ENCODE measurements at places on chromosomes 3 and 15.

DNA sequence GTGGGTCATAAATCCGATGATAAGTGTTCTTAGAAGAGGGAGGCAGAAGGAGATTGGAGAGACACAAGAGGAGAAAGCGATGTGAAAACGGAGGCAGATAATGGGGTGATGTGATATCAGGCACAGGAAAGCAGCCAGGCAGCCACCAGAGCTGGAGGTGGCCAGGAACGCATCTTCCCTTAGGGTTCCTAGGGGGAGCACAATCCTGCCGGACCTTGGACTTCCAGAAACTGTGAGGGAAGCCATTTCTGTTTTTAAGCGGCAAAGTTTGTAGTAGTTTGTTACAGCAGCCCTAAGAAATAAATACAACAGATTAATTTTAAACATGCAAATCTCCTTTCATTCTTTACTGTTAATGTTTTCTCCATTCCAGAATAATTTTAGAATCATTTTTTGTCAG is 259.9 kb upstream of the TMC3 start:
- no peak for DNase-seq

DNA sequence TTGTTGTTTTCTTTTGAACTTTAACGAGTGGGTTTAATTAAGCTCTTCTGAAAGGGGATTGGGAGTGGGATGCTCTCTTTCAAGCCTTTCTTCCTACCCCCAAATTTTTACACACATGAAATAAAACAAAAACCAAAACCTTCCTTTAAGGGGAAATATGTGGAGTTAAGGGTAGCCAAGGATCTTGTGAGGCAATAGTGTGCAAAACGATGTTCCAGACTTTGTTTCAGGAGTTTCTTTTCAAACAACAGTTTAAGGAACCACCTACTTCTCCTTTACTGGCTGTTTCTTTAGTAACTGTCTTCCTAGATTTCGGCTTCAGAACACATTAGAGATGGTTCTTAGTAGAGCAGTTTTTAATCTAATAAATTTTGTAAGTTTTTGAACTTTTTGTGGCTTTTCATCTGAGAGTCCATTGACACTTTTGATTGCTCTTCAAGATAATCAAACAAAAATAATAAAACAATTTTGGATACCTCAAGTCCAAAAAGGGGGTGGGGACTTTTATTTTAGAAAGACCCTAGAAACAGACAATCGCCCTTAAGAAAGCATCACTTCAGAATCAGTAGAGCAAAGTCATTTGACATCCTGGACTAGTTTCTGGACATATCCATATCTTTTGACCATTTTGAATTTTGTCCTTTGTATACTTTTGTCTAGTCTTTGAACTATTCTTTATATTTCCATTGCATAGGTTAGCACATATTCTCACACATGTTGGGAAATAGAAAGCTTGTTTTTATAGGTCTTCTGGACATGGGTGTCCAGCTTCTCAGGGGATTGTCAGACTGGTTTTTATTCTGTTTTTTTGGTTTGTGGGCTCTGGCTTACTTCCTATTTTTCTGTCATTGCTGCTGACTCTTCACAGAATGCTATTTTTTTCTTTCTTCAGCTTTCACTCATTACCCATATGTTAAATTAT is 6.0 kb downstream of the DIPK2A start:
- DNase-seq: peak; percentile 45

DNA sequence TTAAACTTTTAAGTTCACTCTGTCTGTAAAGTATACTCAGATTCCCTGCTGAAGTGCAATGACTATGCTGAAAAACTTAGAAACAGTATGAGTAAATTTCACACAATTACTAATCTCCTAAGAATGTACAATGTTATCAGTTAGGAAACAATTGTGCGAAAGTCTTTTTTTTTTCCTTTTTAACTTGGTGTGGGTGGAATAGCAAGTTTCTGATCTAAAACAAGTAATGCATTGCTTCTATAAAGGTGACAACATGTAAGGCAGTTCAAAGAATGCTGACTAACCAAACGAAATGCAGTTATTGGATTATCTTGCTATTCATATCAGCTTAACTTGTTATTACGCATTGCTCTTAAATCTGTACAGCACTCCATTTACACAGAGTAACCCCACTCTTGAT is 19.3 kb upstream of the SLC12A8 start:
- DNase-seq: no peak

DNA sequence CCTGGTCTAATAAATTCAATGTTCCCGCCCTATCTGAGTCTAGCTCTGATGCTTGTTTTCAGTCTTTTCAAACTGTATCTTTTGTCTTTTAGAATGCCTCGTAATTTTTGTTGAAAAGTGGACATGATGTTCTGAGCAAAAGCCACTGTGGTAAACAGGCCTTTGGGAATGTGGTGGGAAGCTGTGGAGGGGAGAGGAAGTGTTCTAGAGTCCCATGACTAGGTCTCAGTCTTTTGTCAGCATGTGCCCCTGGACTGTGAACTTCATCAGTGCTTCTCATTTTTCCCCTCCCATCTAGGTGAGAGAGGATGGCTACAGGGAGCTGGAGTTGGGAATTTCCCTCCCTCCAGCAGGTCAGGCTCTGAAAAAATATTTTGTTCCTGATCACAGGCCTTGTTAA is 33.7 kb downstream of the SUSD5 start:
- DNase-seq: no peak

GRCh38 chr15:41878355-41878699 is 15.5 kb downstream of the SPTBN5 start:
- no peak for DNase-seq

DNA sequence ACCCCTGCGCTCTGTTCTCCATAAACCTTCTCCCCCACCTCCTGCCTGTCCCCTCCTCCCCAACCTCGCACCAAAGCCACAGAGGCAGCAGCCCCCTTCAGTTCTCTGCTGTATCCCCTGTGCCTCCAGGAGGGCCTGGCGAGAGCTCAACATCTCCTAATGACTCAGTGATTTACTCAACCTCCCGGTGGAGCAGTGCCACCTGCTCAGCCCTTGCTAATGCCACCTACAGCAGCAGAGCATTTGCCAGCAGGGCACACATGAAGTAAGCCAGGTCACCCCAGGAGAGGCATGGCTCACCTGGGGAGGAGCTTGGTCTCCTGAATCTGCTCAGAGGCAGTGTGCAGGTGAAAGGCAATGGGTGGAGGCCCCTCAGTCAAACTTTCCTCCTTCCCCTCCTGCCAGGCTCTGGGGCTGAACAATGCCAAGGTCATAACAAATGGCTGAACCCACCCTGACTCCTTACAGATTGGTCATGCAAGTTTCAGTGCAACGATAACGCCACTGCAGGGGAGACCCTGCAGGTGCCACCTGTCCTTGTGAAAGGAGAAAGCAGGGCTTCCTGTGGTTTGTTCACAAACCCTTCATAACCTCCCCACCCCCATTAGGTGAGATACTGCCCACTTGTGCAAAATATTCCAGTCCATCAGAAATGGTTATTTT is 19.8 kb downstream of the TRPM1 start:
- DNase-seq: no peak

GRCh38 chr3:154130540-154130939 is 9.3 kb downstream of the ARHGEF26 start:
- no peak for DNase-seq

GRCh38 chr3:142215106-142215505 is 10.3 kb downstream of the GK5 start:
- no peak for DNase-seq

DNA sequence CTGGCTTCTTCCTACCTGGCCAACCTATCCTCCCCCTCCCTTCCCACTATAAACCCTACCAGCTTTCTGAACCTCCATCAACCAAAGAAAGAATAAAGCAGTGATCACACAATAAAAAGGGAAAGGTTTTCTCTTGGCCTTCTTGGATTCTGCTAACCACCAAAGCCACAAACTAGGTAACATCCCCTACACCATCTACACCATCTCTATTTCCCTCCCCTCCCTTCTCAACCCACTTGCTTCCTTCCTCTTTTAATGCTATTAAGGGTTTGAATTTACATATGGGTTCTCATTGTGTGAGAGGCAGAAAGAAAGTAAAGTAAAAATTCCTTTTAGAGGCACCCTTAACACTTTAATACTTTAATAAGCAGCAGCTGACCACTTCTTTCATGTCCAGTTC is 25.8 kb upstream of the RSL24D1 start:
- DNase-seq: peak; percentile 79

GRCh38 chr3:48562367-48563095 is 1.1 kb downstream of the UCN2 start:
- no peak for DNase-seq

- peak; percentile 47 for DNase-seq
These were observed 72.8 kb downstream of the SLC9A9 start for GRCh38 chr3:143775459-143775858.

DNA sequence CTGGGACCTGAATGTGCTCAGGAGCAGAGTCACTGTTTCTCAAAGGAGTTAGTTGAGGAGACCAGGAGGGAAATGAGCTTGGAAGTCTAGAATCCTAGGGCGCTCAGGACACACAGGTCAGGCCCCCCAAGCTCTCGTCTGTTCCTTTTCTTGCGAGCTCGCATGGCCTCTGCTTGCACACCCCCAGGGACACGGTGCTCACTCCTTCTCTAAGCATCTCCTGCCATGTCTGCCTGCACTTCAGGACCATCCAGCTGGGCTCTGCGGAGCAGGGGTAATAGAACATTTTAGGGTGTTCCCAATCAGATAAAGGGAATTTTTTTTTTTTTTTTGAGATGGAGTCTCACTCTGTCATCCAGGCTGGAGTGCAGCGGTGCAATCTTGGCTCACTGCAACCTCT is 213.2 kb downstream of the XXYLT1 start:
- no peak for DNase-seq

- DNase-seq: no peak
These were observed 202.1 kb upstream of the ZBTB20 start for GRCh38 chr3:115348951-115349745.

DNA sequence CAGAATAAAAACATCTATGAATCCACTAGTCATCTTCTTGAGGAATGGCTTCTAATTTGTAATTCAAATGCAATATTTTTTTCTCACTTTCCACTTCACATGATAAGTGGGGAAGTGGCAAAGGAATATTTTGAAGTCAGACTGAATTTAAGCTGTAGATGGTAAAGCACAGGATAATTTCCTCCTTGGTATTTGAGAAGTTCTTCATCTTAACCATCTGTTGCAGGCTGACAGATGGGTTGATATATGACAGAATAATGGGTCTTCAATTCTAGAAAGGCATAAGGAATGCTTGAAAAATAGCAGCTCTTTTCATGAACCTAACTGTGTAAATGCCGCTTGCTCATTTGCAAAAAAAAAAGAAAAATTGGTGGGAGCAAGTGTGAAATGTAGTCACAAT is 66.5 kb upstream of the SNTN start:
- no peak for DNase-seq
